ENCODE measurements at places on chromosomes 16 and 17.

GRCh38 chr16:60776281-60776680 lies 1260.0 kb downstream of the CDH8 start:
- no peak for DNase-seq

- no peak for DNase-seq
These were observed 99.1 kb downstream of the RBFOX1 start for GRCh38 chr16:7431723-7432122.

GRCh38 chr17:2986925-2987324 lies 76.5 kb downstream of the OR1D5 start:
- no peak for DNase-seq

DNA sequence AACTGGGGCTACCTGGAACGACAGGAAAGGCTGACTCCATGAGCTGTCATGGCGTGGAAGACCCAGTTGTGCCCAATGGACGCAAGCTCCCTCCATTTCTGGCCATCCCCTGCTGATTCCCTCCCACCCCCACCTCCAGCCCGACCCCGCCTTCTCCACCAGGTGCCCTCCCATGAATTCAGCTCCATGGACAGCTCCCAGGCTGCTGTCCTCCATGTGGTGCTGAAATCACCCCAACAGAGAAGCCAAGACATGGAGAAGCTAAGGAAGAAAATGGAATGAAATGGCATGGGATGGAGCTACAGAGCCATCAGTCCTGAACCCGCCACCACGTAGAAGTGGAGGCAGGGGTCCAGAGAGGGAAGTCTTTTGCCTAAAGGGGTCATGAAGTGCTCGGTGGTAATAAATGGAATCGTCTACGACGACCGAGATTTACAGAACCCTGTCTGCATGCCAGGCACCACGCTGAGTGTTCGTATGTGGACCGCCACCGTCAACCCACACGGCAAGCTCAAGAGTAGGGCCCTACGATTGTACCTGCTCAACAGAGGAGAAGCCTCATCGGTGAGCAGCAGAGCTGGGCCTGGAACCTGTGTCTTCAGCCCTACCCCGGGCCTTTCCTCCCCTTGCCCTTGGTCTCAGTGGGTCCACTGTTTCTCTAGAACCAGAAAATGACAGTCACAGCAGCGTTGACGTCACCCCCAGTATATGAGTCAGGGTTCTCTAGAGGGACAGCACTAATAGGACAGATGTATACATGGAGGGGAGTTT lies 9.3 kb upstream of the ZC3H18 start:
- DNase-seq = no peak

DNA sequence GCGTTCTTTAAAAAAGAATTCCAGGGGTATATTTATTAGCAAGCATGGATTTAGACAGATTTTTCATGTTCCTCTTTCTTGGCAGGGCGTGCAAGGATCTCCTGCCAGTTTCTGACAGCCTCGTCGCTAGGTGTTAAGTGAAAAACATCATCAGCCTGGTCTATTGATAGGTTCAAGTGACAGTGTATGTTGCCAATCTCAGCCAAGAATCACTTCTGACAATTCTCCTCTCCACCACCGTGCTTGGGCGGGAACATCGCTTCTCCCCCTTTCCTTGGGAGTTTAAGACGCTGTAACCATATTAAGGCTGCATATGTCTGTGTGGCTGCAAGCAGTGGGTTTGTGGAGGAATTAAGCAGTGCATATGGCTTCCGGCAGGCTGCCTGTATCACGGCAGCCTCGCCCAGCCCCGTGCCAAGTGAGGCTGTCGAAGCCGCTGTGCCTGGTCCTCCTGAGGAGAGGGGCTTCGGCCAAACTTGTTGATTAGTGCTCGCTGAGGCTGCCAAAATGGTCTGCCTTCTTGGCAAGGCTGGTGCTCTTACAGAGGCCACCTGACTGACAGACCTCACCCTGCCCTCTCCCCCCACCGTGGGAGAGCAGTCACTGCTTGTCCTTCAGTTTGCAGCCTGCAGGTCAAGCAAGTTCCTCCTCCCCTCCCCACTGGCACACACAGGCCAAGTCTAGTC lies 132.2 kb upstream of the MPHOSPH6 start:
- no peak for DNase-seq

DNA sequence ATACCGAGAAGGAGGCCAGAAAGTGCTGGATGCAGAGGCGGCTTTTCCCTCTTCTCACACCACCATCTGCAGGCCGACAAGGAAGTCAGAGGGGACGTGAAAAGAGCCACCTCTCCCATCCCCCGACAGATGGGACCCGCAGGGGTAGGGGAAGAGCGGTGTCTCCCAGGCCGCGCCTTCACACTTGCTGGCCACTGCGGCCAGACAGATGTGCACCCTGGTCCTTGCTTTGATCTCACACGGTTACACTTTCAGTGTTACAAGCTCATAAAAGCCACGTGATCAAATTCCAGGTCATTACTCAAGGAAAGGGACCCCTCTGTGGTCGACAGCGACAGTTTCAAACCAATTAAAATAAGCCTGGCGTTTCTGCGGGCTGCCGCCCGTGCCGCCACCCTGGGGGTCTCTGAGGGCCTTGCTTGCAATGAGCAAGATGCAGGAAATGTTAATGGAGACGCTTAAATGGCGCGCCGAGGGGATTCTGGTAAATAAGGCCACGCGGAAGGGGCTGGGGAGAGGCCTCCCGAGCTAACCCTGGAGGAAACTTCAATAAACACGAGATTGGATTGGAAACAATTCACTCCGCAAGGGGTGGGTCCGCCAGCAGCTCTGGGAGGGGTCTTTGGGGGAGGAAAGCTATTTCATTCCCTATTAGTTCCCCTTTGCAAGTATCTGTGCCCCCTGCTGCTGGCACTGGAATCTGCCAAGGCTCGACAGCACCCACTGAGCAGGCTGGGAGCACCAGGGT lies 240.9 kb downstream of the ENGASE start:
- no peak for DNase-seq

- DNase-seq = no peak
These were observed 44.6 kb downstream of the ABAT start for GRCh38 chr16:8718851-8719680.

DNA sequence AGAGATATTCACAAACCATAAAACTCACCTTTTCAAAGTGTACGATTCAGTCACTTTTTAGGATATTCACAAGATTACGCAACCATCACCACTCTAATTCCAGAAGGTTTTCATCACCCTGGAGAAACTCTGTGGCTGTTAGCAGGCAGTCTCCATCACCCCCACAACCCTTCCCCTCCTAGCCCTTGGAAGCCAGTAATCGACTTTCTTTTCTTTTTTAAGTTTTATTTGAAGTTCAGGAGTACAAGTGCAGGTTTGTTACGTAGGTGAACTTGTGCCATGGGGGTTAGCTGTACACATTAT lies 363.5 kb downstream of the CPPED1 start:
- DNase-seq = no peak

DNA sequence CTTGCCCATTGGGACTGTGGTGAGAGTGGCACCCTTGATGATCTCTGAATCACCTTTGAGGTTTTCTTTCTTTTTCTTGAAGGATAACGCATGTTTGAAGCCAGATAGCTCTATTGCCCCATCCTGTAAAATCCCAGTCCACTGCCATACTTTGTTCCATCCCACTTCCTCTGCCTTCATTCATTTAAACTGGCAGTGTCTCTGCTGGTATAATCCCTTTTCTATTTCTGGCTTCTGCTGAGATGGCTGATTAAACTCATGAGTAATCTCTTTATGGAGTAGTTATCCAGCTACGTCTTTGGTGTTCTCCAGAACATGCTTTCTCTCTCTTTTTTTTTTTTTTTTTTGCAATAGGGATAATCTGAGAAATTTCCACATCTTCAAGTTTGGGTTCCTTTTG lies 656.5 kb upstream of the SALL1 start:
- no peak for DNase-seq

- DNase-seq = no peak
These were observed 762 bp upstream of the CSF3 start for GRCh38 chr17:40014375-40014980.

- DNase-seq = no peak
These were observed 28.7 kb downstream of the MPRIP start for GRCh38 chr17:17070931-17071330.

- DNase-seq = no peak
These were observed 421.9 kb downstream of the PMP22 start for GRCh38 chr17:14843086-14843795.

DNA sequence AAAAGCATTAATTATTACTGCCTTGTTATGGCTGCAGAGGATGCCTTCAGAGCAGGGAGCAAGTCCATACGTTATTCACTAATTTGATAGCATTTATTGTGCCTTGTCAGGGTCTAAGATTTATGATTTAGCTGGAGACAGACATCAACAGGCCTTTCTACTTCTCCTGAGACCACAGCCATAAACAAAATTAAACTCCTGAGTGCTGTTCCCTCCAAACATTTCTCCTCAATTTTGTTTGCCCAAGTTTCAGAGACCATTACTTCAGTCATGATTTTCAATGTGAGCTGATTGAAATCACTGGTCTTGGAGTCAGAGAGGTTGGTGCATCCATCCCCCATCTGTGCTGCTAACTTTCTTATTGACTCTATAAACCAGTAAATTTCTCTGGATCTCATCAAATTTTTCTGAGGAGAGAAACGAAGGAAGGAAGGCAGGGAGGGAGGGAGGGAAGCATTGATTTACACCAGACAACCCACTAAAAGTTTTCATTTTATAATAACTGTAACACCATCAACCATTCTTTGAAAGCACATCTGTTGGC lies 423.6 kb upstream of the CDH11 start:
- no peak for DNase-seq

DNA sequence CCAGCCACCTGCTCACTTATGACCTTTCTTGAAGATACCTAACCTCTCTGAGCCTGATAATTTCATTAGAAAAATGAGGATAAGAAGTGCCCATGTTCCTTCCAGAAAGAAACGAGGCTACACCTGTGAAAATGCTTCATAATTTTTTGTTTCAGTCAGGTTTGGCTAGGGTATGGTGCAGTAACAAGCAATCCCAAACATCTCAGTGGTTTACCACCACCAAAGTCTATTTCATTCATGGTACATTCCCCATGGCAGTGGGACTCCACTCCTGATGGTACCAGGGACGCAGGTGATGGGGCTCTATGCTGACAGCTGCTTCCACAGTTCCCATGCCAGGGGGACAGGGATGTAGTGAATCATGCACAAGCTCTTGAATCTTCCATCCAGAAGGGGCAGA lies 147.6 kb upstream of the CES5A start:
- DNase-seq = no peak

- no peak for DNase-seq
These were observed 43.0 kb downstream of the SNX11 start for GRCh38 chr17:48150597-48151001.

GRCh38 chr17:31113939-31114338 lies 19.2 kb downstream of the NF1 start:
- DNase-seq = no peak

DNA sequence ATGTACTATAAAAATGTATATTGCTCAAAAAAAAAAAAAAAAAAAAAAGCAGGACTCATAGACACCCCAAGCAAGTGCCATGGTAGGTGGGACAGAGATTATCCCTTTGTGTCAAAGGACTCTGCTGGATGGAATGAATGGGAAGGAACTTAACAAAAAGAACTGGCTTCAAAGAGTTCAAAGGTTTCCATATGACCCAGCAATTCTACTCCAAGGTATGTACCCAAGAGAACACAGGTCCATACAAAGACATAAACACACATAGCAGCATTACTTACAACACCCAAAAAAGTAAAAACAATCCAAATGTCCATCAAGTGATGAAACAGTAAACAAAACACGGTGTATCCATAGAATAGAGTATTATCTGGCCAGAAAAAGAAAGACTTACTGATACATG lies 255.2 kb downstream of the SLC39A11 start:
- DNase-seq = no peak

GRCh38 chr16:58501242-58502131 lies 1.5 kb downstream of the NDRG4 start:
- DNase-seq = peak; percentile 48

GRCh38 chr17:43986225-43986981 lies 18.0 kb upstream of the NAGS start:
- DNase-seq = no peak

DNA sequence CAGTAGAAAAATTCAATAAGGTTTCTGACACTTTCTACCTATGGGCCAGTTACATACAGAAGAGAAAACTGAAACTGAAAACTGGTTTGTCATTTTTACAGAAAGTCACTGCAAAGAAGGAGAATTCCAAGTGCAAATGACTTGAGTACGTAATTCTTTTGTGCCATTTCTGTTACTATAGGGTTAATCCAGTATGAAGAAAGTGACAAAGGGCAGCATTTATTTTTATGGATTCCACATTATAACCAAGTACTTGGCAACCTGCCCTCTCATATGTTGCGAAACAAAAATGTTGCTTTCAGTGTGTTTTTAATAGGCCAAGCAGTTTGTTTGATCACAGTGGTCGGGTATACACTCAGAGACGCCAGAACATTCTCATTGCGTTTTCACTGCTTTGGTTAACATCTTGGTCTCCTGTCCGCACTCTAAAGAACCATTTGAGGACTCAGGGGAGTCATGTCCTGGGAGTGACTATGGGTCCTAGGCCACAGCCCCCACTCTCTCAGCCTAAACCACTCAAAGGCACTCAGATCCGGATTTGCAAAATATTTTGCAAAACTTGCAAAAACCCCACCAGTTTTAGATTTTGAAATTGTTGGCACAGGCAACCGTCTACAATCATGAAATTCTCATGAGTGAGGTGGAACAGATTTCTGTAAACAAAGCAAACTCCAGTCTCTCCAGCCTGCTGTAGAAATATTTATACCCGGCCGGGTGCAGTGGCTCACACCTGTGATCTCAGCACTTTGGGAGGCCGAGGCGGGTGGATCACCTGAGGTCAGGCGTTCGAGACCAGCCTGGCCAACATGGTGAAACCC lies 15.4 kb upstream of the HELZ start:
- DNase-seq = no peak

- DNase-seq = no peak
These were observed 256.7 kb downstream of the CBLN1 start for GRCh38 chr16:49024896-49025295.

- no peak for DNase-seq
These were observed 6.2 kb upstream of the MRC2 start for GRCh38 chr17:62621223-62621622.

DNA sequence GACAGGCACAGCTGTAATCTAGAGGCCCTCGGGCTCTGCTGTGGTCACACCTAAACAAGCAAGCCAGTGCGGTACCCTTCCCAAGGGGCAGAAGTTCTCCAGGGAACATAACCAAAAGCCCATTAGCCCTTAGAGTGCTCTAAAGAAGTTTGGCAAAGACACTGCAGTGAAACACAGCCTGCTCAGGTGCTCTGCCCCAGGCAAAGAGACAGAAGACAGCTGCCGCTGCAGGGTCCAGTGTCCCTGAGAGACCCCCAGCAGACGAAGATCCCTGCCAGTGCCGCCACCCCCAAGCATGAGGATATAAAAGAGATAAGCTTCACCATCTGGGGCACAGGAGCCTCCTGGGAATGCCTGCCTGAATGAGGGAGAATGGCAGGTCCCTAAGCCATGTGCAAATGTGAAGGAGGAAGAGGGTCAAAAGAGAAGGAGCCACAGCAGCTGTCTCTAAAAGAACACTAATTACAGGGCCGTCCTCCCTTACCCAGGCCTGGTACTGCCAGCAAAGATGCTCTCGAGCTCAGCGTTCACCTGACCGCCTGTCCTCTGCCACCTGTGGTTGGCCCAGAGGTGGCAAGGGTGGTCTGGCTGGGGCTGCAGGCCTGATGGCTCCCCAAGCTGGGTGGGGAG lies 29.7 kb downstream of the CUEDC1 start:
- DNase-seq = peak; percentile 54

GRCh38 chr16:12811441-12812383 lies 8.0 kb upstream of the CPPED1 start:
- DNase-seq = no peak

- DNase-seq = no peak
These were observed 9.8 kb downstream of the ESRP2 start for GRCh38 chr16:68226116-68226515.
